ENCODE measurements at places on chromosomes 6 and 20.

- DNase-seq, result no peak
These were observed 44.3 kb downstream of the HDGFL1 start for GRCh38 chr6:22613695-22614094.

DNA sequence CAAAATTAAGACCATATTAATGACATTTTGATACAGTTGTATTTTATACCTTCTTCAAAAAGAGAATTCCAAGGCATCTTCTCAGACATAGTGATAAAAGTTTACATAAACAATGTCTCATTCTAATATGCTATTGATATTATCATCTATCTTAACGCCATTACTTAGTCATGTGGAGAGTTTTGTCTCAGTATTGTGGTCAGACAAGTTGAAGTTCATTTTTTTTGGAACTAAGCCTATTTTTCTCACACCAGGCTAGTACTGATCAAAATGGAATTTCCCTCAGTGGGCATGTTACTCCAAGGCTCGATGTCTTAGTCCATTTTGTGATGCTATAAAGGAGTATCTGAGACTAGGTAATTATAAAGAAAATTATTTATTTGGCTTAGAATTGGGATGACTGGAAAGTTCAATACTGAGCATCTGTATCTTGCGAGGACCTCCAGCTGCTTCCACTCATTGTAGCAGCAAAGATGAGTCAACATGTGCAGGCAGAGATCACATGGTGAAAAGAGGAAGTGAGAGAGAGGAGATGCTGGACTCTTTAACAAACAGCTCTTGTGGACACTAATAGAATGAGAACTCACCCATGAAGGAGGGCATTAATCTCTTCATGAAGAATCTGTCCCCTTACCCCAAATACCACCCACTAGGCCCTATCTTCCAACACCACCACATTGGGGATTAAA is 825.5 kb upstream of the MANEA start:
- no peak for DNase-seq

DNA sequence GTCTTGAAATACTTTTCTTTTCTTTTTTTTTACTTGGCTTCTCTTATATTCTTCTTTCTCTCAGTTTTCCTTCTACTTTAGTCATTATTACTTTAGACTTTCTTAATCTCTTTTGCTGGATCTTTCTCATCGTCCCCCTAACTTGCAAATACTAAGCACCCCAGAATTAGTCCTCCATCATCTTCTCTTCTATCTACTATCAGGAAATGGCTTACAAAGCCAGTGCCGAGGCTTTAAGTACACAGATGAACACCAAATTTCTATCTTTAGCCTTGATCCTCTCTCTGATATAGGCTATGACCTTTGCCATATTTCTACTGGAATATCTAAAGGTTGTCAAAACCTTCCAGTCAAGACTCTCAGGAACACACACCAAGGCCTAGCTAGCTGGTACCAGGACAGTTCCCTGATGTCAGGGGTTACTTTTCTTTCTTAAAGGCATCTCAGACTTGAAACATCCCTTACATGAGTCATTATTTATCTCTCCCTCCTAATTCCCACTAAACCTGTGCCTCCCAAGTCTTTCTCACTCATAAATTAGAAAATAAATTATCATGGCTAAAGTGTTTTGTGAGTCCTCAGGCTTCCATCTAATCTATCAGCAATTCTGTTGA is 278.6 kb upstream of the TCF21 start:
- DNase-seq, result no peak

DNA sequence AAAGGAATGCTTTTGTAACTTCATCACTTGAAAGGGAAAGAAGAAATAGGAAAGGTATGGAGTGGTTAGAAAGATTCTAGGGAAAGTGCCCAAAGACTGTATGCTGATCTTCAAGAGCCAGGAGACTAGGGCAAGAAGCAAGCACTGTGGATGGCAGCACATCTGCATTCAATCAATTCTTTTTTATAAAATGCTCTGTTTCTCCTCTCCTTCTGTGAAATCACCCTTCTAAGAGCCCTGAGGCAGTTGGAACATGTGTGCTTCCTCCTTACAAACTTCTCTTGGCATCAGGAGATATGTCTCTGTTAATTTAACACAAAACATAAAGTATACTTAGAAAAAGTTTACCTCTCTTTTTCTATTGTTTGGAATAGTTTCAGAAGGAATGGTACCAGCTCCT is 1162.2 kb upstream of the GJE1 start:
- DNase-seq, result no peak

DNA sequence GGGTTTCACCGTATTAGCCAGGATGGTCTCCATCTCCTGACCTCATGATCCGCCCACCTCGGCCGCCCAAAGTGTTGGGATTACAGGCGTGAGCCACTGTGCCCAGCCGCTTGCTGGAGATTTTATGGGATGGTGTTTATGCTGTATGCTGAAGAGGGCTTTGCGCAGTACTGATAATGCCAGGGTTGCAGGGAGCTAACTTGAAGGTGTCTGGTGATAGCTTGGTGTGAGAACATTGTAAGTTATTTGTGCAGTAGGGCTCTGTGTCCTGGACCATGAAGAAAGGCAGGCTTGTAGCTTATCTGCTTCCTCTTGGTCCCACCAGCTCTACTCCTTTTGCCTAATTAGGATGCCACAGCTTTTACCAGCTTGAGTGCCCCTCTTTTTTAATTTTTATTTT is 157.0 kb upstream of the DTNBP1 start:
- DNase-seq, result no peak

DNA sequence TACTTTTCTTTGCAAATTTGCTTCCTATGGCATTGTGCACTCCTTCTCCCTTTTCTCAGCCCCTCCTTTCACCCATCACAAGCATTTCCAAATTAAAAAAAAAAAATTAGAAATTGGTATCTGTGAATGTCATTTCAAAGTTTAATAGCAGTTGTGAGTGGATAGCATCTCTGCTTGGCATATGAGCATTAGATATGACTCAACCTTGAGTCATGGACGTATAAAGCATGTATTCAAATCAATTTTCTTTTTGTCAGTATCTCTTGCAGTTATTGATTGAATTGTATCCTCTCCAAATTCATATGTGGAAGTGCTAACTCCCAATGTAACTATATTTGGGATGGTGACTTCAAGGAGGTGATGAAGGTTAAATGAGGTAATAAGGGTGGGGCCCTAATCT is 60.1 kb upstream of the MAP3K7 start:
- no peak for DNase-seq

- DNase-seq, result no peak
These were observed 12.0 kb downstream of the LMBRD1 start for GRCh38 chr6:69784595-69785377.

- DNase-seq, result no peak
These were observed 168.4 kb upstream of the TNFAIP3 start for GRCh38 chr6:137698636-137699030.

GRCh38 chr20:40156600-40157317 is 532.3 kb downstream of the MAFB start:
- no peak for DNase-seq

DNA sequence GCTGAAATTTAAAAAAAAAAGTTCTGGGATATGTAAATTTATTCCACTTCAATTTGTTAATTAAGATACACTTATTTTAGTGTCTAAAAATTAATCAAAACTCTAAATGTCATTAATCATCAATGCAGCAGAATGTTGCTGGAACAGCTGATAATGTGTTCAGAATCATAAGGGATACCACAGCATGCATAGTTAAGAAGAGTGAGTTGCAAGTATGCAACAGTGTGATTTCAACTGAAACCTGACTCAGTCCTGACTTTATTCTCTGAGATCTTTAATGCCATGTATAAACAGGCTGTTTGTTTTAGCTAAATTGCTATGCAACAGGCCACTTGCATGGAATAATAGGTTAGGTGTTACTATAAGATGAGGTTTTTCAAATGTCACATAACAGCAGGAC is 1.4 kb downstream of the GRIK2 start:
- DNase-seq, result no peak

- DNase-seq, result no peak
These were observed 122.6 kb upstream of the IFNGR1 start for GRCh38 chr6:137341681-137342195.

DNA sequence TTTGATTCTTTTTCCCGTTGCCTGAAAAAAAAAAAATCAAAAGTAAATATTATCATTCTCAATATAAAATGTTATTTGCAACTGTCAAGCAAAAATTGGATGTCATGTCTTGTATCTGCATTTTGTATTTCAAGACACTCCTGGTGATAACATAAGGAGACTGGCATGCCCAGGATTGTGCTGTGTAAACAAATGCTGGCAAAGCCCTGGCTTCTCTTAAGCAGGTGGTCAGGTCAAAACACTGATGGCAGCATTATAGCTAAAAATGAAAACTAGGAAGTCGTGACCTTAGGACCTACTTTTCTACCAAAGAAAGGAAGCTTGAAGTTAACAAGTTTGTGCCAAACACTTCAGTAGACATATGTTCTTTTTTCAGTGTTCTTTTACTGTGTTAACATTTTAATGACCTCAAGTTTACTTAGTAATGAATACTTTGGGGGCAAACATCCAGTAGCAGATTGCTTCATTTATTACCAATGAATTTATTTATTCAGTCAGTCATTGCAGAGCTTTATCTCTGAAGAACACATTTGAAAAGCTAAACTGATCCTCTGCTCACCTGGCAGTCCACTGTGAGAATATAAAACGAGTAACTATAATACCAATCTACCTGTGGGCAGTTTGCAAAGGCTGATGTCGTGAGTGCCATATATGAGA is 243.1 kb upstream of the FLRT3 start:
- no peak for DNase-seq

GRCh38 chr20:62133051-62133845 is 9.9 kb downstream of the PSMA7 start:
- no peak for DNase-seq

DNA sequence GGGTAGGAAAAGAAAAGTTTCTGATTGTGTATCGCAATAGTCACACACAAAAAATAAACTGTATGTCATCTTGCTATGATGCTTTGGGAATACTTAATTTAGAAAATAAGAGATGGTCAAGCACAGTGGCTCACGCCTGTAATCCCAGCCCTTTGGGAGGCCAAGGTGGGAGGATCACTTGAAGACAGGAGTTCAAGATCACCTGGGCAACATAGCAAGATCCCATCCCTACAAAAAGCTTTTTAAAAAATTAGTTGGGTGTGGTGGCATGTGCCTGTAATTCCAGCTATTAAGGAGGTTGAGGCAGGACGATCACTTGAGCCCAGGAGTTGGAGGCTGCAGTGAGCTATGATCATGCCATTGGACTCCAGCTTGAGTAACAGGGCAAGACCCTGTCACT is 27.6 kb downstream of the MAP7 start:
- DNase-seq, result no peak

- DNase-seq, result no peak
These were observed 89.6 kb upstream of the BEND6 start for GRCh38 chr6:56865081-56865875.

- peak; percentile 81 for DNase-seq
These were observed at the start of gene ITPA for GRCh38 chr20:3209257-3209945. TSS of gene ITPA (plus strand) at chr20:3209498. CDS start at chr20:3209552, 54 bp downstream.

DNA sequence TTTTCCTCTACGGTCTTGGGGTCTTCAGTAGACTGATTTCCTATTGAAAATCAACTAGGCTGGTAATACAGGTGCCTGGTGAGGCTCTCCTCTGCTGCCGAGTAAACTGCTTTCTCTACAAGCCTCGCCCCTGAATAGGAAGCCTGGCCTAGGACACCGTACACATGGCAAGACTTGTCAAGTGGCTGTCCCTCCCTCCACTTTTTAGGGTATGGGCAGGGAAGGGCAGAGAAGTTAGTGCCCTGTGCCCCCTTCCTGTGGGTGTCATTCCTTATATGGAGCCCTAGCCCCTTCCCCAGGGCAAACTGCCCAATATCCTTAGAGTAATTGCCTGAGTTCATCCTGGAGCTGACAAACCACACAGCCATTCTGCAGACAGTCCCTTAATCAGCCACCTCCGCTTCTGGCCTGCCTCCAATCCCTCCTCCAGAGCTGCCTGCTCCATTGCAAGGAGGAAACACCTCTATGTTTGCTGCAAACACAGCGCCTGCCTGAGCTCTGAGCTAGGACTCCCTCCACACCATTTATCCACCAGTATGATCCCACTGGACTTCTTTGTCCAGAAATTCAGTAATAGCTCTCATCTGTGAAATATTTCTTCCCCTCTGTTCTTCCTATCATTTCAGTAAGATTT is 93.1 kb downstream of the CHD6 start:
- DNase-seq, result no peak

DNA sequence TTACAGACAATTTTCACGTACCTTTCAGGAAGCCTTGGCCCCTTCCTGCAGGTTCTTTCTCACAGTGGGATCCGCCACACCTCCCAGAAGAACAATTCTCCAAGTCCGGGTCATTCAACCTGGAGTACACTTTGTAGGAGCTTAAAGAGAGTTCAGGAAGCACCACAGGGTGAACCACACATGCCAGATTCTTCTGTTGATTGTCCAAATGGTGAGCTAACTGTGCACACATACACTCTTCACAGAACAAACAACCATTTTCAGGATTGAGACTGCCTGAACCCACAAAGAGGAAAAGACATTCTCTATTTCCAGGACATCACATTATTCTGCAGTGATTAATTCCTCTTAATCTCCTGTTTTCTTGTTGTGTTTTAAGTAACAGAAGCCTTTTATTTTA is 51.0 kb downstream of the SCGN start:
- DNase-seq, result peak; percentile 14

Measured in HuH-7.5 (cell line).